ENCODE measurements at places on chromosomes 16 and 17.

GRCh38 chr16:86985648-86986015 is 331.6 kb downstream of the C16orf95 start:
- no peak for DNase-seq

- DNase-seq: no peak
Measured at GRCh38 chr17:1312261-1312870, 32.9 kb downstream of the TRARG1 start.

DNA sequence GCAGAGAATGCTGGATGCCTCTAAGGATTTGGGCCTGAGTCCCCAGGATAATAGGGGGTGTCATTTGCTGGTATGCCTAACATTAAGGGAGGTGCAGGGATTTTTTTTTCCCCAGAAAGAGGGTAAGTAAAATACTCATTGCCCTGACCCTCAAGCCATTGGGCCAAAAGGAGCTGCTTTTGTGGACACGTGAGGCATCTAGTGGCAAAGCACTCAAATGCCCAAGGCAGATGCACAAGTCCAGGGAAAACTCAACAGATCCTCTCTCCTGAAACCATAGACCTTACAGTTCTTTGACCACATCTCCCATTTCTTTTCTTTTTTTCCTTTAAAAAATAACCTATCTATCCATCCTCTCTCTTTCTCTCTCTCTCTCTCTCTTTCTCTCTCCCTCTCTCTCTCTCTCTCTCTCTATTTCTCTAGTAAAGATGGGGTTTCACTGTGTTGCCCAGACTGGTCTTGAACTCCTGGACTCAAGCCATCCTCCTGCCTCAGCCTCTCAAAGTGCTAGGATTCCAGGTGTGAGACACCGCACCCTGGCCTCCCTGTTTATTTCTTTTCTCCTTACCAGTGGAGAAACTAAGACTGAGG is 11.8 kb downstream of the IRX5 start:
- no peak for DNase-seq

GRCh38 chr17:48757524-48757961 is 29.0 kb upstream of the HOXB13 start:
- DNase-seq: no peak

DNA sequence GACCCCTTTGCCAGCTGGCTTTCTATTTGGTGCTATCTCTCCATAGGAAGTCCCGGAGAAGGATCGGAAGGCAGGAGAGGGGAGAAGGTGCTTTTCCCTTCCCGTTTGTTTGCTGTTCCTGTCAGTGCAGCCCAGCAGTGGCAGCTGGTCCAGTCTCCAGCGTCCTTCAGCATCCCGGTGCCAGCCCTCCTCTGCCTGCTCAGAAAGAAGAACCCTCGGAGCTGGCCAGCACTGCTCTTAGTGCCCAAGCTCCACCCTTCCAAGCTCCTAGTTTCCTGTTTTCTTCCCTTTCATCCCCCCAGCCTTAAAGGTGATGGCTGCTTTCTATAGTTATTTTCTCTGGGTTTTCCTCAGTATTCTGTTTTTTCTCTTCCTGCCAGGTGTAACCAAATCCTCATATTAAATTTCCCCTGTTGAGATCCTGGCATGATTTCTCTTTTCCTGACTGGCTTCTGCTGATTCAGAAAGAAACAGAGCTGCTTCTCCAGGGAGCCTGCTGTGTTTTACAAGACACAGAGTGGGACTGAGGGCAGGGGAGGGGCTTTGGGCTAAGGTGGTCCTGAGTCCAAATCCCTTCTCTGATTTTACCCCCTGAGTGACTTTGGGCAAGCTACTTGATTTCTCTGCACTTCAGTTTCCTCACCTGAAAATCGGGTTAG is 186.8 kb downstream of the COPRS start:
- no peak for DNase-seq

Data from NCI-H446 (cell line).